ENCODE measurements at places on chromosomes 6 and 20.

DNA sequence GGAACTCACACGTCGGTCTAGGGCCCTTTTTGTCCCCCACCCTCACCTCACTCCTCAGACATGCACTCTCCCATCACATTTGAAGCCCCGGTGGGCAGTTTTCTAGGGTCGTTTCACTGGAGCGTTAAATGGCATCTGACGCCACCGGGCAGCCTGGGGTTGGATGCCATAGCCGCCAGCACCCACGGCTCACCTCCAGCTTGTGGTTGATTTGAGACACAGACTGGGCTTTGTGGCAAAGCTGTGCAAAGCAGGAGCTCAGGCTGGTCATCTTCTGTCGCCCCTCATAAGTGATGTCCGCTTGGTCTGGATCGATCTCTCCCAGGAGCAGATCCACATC is 530 bp downstream of the GOPC start:
- DNase-seq = no peak

DNA sequence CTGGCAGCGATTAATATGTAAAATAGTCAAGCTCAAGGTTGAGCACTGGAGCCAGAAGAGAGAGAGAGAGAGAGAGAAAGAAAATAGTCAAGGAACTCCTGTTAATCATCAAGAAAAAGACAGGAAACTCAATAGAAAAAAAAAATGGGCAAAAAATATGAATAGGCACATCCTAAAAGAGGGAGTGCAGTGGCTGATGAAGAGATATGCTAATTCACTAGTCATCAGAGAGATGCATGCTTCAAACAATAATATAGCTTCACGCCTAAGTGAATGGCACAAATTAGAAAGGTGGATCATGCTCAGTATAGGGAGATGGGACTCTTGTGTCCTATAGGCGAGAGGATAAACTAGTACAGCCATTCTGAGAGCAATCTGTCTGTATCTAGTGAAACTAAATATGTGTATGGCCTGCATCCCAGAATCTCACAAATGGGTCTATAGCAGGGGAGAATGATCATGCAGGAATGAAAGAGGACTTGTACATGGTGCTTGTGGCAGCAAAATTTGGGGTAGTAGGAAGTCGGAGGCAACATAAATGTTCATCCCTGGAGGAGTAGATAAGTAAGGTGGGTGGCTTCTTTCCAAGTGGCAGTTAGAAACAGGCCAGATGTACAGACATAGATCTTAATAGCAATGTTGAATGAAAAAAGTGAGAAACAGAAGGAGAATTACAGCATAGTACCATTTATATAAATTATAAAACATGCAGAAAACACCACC is 176.8 kb downstream of the VEGFA start:
- DNase-seq = no peak

DNA sequence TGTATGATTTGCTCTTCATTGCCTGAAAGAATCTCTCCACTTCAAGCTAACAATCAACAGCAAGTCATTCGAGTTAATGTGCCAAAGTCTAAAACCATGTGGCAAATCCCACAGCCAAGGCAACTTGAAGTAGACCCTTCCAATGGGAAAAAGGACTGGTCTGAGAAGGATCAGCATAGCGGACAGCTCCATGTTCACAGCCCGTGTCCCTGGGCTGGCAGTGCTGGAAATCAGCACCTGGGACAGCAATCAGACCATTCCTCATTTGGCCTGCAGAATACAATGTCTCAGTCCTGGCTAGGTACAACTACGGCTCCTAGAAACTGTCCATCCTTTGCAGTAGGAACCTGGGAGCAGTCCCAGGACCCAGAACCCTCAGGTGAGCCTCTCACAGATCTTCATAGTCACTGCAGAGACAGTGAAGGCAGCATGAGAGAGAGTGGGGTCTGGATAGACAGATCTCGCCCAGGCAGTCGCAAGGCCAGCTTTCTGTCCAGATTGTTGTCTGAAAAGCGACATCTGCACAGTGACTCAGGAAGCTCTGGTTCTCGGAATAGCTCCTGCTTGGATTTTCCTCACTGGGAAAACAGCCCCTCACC is 1.1 kb downstream of the GJA10 start:
- DNase-seq = peak; percentile 82

- no peak for DNase-seq
These were observed 100.3 kb downstream of the SH3BGRL2 start for GRCh38 chr6:79731471-79731870.

DNA sequence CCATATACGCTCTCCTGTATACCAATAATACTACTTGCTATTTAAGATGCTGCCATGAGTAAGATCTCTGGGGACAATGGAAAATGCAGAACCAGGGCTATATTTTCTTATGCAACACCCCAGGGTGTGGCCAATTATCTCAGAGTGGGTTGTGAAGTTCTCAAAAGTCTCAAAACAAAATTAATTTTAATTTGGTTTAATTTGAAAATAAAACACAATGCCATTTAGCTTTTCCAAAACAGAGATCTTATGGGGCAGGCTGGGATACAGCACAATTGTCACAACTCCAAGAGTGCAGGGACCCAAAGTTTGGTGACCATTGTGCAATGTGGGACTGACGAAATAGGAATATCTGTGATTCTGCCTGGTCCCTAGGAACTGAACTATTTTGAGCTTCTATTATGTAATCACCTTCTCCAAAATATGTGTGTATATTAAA is 43.1 kb downstream of the MBOAT1 start:
- no peak for DNase-seq

DNA sequence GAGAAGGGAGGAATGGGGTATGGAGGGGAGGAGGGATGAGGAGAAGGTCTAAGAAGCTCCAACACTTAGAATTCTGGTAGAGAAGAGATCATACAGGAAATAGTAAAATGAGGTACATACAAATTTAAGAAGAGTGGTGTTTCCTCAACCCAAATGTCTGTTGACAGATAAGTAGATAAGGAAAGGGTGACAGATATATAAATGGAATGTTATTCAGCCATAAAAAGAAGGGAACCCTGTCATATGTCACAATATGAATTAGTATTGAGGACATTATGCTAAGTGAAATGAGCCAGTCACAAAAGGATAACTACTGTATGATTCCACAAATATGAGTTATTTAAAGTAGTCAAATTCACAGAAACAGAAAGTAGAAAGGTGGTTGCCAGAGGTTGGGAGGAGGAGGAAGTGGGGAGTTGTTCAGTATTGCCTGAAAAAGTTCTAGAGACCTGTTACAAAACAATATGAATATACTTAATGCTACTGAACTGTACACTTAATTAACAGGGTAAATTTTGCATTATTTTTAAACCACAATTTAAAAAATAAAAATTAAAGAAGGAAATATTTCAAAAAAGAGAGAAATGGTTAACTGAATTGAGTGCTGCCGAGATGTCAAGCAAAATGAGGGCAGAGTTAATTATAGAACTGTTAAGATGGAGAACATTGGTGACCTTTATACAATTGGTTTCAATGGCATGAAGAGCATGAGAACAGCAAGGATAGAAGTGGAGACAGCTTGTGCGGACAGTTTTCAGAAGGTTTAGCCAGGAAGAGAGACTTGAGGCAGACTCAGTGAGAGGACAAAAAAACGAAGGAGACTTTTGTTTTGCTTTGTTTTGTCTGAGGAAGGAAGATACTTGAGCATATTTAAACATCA is 47.6 kb upstream of the ADGRF4 start:
- DNase-seq = no peak

- DNase-seq = peak; percentile 77
These were observed 43.6 kb downstream of the REPS1 start for GRCh38 chr6:138944412-138944811.

DNA sequence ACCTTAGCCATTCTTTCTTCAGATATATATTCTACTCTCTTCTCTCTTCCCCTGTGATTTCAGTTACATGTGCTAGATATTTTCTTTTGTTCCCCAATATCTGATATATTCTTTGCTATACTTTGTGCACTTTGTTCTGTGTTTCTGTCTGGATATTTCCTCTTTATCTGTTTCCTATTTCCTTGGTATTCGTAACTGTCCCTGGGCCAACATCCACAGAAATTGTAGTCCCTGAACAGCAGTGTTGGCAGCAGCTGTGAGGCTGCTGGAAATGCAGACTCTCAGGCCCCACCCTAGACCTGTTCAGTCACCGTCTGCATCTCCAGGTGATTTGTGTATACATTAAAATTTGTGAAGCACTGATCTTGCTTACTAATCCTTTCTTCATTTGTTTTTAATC is 522.9 kb upstream of the SOX4 start:
- no peak for DNase-seq

- peak; percentile 61 for DNase-seq
These were observed 237.2 kb downstream of the CDKAL1 start for GRCh38 chr6:20771409-20771808.

GRCh38 chr20:59580146-59580946 is 24.0 kb upstream of the PHACTR3 start:
- DNase-seq = no peak

DNA sequence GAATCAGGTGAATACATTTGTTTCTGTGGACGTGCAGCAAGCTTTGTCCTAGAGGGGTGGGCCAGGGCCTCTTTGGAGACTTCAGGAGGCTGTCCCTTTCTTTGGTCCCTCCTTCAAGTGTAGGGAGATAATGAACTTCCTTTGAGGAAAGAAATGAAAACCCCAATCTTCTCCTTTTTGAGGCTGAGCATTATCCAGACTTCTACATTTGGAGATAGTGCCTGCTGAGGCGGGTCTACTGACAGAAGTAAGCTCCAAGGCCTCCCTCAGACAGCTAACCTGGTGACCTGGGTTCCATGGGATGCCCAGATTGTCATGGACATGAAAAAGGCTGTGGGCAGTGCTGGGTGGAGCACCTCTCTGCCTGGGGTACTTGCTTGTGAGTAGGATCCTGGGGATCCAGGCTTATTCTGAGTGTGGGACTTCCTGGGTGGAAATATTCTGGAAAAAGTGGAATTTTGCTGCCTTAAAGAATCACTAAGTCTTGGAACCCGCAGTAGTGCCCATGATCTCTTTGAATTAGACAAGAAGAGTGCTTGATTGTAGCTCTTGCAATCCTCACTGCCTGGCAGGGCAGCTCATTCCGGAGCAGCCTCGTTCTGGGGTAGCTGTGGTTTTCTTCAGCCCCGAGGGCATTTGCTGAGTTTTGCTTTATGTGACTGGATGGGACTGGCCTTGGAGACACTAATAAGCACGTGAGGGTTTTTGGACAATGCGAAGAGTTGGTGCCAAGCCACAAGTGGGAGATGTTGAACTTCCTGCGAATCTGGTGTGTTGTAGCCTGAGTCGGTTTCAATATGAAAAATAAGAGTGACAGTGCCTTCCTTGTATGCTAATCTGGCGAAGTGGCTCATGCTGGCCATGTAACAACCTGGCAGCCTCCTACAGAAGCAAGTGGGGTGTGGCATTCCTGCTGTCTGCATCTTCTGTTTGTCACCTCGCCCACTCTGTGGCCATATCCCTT is 28.1 kb downstream of the SNRNP48 start:
- DNase-seq = peak; percentile 10

DNA sequence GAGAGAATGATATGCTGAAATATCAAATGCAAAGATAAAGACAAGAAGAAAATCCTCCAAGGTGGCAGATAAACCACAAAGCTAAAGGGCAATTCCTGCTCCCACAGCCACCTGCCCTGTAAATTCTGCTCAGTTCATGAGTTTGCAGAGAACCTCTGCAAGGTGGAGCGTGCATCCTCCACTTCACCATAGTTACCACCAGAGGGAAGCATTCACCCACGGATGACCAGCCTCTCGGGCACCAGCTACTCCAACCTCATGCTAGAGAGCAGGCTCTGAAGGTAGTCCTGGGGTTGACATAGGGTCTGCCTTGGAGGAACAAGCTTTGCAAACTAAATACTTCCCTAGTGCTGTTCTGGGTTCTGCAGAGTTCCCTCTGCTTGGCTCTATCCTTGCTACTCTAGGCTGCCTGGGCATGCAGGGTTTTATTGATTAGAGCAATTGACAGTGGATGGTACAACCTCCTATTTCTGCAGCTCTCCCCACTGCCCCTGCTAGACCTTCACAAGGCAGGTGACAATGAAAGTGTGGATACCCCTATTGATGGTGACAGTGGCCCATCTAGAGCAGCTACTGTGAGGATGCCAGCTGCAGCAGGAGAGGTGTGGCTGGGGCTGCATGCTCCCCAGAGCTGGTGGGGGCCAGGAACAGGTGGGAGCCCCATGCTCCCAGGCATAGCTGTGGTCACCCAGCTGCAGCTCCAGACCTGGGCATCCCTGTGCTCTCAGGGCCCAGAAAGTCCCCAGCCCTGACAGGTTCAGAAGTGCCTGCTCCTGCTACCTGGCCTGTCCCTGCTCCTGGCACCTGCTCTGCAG is 51.1 kb downstream of the GGTLC1 start:
- peak; percentile 68 for DNase-seq

DNA sequence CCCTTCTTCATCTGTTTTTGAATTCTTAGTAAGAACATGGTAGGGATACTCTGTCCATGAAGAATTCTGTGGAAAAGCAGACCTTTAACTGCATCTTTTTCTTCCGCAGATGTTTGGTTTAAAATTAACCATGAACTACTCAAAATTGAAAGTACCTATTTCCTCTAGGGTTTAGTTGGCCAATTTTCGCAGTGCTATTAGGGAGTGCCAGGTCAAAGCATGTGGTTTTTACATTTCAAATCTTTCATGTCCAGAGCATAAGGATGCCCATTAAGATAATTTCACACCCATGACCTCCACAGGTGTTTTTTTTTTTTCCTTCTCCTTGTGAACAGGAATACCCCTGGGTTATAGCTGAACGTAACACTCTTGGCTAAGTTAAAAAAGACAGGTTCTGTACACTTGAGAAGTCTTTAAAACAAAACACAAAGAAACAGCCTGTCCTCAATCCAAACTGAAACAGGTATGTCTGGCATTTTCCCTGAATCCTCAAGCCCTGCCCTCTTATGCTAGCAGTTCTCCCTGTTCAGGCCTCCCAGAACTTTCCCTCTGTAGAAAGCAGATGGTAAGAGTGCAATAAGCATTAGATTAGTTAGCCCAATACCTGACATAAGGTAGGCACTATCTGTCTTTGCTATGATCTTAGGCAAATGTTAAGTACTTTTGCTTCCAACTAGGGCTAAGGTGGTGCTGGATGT is 67.1 kb downstream of the ELOVL5 start:
- DNase-seq = no peak

DNA sequence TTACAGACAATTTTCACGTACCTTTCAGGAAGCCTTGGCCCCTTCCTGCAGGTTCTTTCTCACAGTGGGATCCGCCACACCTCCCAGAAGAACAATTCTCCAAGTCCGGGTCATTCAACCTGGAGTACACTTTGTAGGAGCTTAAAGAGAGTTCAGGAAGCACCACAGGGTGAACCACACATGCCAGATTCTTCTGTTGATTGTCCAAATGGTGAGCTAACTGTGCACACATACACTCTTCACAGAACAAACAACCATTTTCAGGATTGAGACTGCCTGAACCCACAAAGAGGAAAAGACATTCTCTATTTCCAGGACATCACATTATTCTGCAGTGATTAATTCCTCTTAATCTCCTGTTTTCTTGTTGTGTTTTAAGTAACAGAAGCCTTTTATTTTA is 51.0 kb downstream of the SCGN start:
- no peak for DNase-seq

- DNase-seq = no peak
These were observed 636.0 kb upstream of the MMS22L start for GRCh38 chr6:97919046-97919445.

GRCh38 chr6:63636518-63637021 is 968 bp downstream of the PHF3 start:
- DNase-seq = peak; percentile 79

GRCh38 chr6:107849325-107849724 is 25.2 kb upstream of the SCML4 start:
- no peak for DNase-seq

- DNase-seq = no peak
These were observed 29.2 kb downstream of the BPIFB4 start for GRCh38 chr20:33108661-33109060.

All from mesendoderm (in vitro differentiated cells).